ENCODE measurements at places on chromosomes 12 and 14.

GRCh38 chr14:78512021-78512420, 341.8 kb downstream of the NRXN3 start:
- DNase-seq: no peak

DNA sequence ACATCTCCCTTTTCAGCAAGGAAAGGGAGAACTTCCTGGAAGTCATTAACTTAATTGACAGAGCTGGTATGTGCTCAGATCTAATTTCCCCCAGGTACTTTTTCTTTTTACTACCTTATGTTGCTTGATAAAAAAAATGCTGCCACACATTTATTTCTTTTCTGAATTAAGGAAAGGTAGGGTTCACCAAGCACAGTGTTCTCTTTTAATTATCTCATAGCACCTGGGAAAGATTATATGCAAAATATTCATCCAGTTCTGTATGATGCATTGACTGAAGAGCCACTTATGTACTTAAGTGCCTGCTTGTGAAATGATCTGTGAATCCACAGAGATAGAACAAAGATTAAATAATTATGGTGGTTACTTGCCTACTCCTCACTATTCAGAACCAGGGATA, 25.1 kb downstream of the KCNC2 start:
- no peak for DNase-seq

GRCh38 chr14:105173901-105174894, 5.6 kb upstream of the JAG2 start:
- DNase-seq: peak; percentile 52

- DNase-seq: peak; percentile 39
Measured at GRCh38 chr14:74240794-74241651, 1.8 kb downstream of the VSX2 start.

DNA sequence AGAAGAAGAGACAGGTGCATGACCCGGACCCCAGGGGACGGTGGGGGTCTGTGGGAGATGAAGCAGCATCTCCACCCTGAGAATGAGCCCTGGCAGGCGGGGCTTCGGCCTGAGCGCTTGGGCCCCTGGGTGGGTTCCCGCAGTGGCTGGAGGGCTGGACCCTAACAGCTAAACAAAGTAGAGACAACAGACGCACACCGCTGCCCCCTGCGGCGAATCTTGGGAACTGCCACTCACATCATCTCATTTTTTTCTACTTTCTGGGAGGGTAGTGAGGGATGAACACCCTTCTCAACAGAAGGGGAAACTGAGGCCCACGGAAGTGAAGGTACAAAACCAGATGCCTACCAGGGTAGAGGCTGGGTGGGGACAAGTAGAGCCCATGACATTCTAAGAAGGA, 104.7 kb downstream of the RFLNA start:
- peak; percentile 58 for DNase-seq

- no peak for DNase-seq
Measured at GRCh38 chr12:26496170-26496569, 300.8 kb downstream of the SSPN start.

DNA sequence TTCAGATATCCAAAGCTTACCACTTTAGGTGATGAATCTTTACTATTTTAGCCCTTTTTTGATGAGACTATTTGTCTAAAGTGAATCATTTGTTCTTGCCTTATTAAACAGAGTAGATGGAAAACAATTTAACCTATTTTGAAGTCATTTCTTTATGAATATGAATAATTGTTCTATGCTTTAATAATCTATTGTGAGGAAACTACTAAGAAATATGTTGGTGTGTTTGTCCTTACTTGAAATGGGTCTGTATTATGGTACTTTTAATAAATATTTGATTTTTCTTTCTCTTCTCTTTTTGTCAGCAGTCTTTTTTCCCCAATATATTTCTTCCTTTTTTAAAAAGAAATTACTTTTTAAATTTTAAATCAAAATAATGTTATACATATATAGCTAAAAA, 24.4 kb downstream of the HSD17B6 start:
- no peak for DNase-seq

- no peak for DNase-seq
Measured at GRCh38 chr12:113818283-113818682, 147.8 kb downstream of the RBM19 start.

DNA sequence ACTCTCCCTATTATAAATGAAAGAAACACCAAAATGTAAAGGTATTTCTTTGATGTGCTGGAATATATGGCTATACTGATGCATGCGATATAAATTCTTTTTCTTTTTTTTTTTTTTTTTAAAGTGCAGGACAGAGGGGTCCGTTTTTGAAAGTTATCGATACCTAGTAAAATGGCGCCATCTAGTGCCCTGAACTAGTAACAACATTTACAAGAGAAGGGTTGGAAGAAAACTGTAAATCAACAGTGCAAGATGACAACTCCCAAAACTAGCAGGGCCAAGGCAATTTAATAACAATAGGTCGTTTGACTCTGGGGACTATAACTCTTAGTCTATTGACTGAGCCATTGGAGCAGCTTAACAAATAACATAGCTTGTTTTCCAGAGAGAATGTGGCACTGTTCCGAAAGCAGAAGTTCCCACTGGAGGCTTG, 137.7 kb downstream of the SPTSSA start:
- DNase-seq: no peak

- DNase-seq: no peak
Measured at GRCh38 chr12:43895580-43896206, 59.8 kb downstream of the TMEM117 start.

DNA sequence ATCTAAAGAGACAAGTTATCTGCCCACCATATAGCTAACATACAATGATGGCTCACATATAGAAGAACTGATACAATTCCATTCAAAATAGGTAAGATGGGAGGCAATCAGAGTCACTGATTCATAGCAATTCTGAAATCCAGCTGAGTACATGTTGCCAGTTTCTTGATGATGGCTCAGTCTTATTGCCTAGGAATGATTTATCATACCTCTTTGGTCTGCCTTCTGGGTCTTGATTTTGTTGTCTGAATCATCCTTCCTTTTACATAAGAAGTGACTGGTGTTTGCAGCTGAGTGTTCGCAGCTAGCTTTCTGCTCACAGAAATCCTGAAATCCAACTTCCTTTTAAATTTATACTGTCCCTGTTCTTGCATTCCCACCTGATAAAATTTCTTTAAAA, 463.2 kb upstream of the MGAT4C start:
- DNase-seq: no peak

DNA sequence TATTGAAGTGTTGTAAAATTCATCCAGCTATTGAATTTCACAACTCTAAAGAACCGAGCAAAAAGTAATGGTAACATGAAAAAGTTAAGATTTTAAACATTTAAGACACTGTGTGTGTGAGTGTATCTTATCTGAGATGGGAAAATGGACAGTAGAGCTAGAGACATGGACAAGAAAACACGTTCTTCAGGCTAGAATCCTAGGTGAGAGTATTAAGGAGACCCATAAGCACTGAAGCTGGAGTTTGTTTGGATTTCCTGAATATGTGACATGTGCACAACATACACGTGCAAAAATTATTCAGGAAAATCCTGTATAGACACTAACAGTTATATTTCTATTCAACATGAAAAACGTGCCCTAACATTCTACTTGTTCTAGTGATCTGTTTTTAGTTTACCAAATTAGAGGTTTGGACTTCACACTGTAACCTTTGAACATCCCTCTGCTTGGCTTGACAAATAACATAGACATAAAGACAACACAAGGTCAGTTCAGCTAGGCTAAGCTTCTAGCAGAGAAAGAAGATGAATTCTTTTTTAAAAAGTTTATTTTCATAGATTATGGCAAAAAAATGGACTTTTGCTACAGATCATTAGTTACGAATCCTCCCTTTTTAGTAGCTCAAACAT, 31.3 kb downstream of the LMNTD1 start:
- no peak for DNase-seq
